ENCODE measurements at places on chromosomes 1 and 21.

- no peak for DNase-seq
These were observed 977.2 kb downstream of the AMY1C start for GRCh38 chr1:104726917-104727316.

DNA sequence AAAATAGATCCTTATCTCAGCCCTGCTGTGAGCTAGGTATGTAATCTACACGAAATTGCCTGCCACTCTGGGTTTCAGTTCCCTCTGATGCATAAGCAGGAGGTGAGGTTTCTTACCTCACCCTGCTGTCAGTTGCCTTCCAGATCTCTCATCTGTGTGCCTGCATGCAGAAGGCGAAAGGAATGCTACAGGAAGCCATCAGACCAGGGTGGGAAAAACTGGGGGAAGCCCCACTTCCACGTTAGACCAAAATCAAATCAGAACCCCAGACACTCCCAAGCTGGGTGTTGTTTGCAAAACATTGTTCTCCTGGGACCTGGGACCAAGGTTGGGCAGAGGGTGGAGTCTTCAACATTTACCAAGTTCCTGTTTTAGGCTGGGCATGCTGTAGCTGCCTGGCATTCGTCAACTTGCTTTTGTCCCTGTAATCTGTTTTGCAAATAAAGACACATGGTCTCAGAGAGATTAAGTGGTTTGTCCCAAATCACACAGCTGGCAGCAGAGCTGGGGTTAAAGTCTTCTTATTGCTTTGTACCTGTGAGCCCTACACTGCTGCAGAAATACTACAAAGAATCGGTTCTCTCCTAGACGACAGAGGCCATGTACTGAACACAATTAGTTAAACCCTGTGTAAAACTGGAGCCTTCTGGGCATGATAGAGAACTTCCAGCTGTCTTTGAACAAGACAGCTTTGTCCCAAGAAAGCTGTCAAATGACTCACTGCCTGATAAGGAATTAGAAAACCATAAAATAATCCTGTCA is 389.7 kb upstream of the RUNX1 start:
- DNase-seq: no peak

GRCh38 chr1:19377812-19378718 is 65.9 kb downstream of the SLC66A1 start:
- DNase-seq: no peak

DNA sequence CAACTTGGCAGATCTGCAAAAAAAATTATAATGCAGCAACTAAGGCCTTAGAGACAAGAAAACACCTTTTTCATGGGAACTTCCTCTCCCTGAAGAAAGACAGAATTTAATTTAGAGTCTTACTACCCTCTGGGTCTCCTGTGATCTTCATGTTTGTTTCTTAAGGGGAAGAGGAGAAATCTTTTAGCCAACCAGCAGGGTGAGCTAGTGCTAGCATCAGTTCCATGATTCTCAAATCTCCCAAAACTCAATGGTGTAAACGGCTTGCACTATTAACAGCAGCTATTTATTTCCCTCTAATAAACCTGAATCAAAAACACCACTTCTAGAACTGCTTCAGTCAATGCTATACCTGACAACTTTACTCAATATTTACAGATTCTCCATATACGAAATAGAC is 3.8 kb downstream of the ZNF644 start:
- DNase-seq: no peak

- DNase-seq: peak; percentile 47
These were observed 807 bp downstream of the CEP85 start for GRCh38 chr1:26234644-26235370.

GRCh38 chr1:27536767-27537166 is 46.8 kb upstream of the WASF2 start:
- no peak for DNase-seq

DNA sequence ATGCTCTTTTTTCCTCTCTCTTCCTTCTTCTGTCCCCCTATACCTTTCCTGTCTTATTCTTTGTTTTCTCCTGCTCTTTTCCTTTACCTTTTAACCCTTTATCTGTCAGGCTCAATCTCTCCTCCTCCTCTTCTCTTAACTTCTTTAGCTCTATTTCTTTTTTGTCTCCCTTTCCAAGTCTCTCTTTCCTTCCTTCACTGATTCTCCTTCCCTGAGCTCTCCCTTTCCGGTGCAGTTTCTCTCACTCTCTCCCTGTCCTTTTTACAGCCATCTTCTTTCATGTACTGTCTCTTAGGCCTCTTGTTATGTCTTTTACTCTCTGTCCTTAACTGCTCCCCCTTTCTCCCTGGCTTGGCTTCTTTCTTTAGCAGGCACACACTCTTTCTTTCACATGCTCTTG is 12.0 kb downstream of the SLC30A7 start:
- no peak for DNase-seq

DNA sequence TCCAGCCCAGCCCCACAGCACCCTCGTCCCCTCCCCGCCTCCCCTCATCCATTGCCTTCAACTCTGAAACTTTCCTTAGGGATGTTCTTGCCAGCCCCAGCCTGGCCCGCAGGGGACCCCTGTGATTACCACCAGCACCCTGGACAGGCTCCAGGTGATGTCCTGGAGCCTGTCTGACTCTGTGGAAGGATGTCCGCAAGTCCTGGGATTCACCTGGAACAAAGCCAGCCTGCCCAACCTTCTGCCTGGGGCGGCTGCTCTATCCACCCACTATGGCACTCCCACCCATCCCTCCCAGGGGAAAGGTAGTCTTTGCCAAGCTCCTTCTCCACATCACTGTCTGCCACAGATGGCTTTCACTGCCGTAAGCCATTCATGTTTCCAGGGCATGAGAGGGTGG is 24.4 kb upstream of the PTPRF start:
- no peak for DNase-seq

DNA sequence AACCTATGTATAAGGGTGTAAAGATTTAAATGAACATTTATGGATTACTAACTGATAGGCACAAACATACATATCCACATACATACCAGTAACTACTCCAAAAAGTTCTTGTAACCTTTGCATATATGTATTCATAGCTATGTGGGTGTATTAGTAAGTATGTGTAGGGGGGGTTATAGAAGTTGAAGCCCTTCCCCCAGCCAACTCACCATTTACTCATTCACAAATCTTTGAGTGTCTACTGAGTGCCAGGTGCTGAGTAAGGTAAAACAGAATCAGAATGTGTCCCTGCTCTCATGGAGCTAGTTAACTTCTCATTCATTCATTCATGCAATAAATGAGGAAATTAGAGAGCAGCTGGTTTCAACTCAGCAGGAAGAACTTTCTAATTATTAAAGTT is 1.3 kb downstream of the C1orf146 start:
- no peak for DNase-seq

GRCh38 chr1:113536182-113536780 is 146.0 kb downstream of the MAGI3 start:
- DNase-seq: no peak

GRCh38 chr1:204274446-204274845 is 60.7 kb upstream of the GOLT1A start:
- DNase-seq: no peak

DNA sequence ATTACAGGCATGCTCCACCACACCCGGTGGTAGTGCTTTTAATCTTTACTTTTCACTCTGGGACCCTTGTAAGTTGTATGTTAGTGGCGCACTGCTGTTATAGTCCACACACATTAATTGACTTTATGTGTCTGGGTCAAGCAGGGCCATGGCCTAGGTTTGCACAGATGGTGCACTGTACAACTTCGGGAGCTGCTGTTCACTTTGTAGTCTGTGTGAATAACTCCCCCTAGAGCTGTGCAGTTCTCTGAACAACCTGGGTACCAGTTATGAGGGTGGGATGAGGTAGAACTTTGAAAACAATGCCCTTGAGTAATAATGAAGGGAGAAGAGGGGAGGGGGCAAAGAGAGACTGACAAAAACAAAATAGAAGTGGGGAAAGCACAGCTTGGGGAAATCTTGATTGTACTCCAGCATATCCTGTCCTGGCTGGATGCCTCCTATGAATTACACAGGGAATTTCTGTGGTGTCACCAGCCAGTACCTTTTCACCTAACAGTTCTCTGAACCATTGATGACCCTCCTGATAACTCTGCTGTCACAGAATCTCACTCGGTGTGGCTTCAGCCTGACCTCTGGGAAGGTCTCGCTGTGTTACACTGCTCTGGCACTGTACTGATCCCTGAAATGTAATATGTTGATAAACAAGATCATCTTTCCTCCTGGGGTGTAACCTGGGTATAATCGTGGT is 2.2 kb downstream of the PTGFRN start:
- DNase-seq: no peak

- peak; percentile 96 for DNase-seq
These were observed 60.7 kb upstream of the ATP5PO start for GRCh38 chr21:33976082-33977016.

- DNase-seq: no peak
These were observed 5.5 kb downstream of the RHOU start for GRCh38 chr1:228740543-228741317.

GRCh38 chr1:2300004-2300771 is 72.1 kb downstream of the SKI start:
- DNase-seq: no peak

DNA sequence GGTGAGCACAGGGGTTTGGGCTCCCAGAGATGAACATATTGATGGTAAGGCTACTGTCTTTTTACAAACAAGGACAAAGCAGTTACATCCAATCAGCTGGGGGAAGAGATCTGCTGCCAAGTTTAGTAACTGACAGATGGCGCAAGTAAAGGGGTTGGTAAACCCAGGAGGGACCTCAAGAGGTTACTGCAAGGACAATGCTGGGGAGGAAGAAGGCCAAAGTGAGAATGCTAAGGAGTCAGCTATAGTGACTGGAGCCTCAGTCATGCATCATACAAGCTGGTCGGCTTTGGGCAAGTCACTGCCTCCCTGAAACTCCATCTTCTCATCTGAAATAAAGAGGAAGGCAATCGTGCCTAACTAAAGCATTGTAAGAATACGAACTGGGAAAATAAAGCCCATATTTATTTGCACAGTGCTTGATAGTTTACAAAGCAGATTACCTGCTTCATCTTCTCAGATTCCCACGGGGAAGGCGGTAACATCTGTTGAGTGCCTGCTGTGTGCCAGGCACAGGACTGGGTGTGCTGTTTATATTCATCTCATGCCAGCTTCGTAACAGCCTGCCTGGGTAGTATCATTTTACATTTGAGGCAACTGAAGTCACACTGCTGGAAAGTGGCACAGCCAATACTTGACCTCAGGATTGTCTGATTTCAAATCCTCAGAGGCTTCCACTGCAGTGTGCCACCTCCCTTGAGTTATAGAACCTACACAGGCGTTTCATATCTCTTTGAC is 114.8 kb downstream of the BEND5 start:
- no peak for DNase-seq

DNA sequence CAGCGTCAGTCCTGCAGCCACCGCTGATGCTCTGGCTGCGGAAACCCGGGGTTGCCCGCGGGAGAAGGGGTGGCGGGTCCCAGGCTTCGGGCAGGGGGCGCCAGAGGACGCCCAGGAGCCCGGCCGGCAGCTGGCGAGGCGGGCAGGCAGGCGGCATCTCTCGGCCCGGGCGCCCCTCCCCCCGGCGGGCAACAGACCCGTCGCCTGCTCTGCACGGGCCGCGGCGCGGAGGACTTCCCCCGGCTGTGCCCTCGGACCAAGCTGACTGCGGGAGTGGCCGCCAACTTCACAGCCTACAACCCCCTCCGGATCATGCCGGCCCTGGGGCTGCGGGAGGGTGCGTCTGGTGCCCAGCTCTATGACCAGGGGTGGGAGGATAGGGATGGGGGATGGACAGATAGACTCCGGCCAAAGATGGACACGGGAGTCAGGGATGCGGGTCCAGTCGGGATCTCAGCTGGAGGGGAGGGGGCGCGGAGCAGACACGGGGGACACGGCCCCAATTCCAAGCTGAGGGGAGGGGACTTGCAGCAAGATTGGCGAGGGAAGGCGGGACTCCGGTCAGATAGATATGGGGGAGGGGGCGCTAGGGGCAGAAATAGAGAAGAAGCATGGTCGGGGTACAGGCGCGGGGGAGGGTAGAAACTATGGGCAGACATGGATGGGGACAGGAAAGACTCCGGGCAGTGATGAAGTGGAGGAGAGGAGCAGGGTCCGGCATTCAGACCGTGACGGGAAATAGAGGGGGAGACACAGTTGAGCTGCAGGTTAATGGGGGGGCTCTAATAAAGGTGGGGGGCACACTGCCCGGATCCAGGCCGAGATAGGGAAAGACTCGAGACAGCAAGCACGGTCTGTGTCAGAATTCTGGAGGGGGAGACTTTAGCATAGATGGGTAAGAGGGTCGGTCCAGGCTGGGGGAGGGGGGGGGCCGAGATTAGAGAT is 1.1 kb downstream of the ADGRB2 start:
- DNase-seq: no peak

DNA sequence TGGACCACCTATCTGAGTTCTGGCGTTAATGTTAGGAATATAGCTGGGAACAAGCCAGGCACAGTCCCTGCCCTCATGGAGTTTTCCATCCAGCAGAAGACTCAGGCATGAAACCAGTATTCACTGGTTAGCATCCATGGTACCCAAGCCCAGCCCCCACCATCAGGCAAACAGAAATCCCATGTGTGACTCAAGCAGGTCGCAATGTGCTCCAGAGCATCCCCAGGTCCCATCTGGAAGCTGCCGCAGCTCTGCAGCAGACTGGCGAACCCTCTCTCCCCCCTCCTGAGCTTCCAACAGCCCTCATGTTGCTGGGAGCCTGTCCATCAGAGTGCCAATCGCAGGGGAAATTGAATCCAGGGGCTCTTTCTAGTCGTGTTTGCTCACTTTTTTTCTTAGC is 174.2 kb downstream of the RRAGC start:
- DNase-seq: no peak

DNA sequence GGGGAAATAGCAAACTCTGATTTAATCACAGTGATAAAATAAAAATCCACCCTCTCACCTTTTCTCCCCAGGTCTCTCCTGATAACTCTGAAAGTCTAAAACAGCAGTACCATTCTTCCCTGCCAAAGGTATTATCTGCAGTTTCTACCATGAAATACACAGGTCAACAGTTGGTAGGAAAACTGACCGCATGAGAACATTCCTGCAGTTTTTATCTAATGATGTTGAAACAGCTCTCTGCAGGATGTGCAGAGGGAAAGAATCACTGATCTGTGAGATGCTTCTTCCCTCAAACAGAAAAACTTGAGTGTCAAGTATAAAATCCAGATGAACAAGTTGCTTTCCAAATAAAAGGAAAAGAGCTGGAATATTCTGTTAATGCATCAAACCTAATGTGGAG is 39.1 kb downstream of the KCNJ6 start:
- no peak for DNase-seq

GRCh38 chr1:21514245-21514644 is 5.0 kb downstream of the ALPL start:
- DNase-seq: no peak

DNA sequence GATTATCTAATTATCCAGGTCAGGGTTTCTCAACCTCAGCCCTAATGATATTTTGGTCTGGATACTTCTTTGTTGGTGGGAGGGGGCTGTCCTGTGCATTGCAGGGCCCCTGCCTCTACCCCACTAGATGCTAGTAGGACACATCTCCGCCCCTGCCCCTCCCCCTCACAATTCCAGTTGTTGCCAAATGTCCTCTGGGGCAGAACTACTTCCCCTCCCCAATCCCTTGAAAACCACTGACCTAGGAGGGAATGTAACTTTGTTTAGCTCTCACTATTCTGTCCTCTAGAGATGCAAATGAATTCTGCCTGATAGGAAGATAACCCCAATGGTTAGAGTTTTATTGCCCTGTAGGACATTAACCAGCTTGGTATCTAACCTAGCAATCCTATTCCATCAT is 8.1 kb downstream of the CACNA1S start:
- DNase-seq: no peak

GRCh38 chr21:25385911-25386474 is 221.3 kb downstream of the MRPL39 start:
- peak; percentile 9 for DNase-seq
